ENCODE measurements at places on chromosomes 1 and 21. TPM values are rescaled to one million over a fixed set of nuclear protein-coding genes. Genes with fewer than 3 reads are reported as not detected.

KCNQ4 gene
- not detected for total RNA-seq

GUCA2B gene
- not detected for total RNA-seq

OR2T5 gene
- total RNA-seq, result not detected

HORMAD1 gene
- total RNA-seq, result not detected

TSPAN2 gene
- 1.7 TPM for total RNA-seq

CYP4A11 gene
- total RNA-seq, result not detected
